T-cell (primary cell): ENCODE measurements at places on chromosomes 16 and 17.

- H3K36me3 ChIP-seq: no peaks in the 10 kb centered on the region
- H3K27me3 ChIP-seq: no peaks in the 10 kb centered on the region
- H3K4me3 ChIP-seq: no peak overlapping the region
- H3K27ac ChIP-seq: no peak overlapping the region
Measured at GRCh38 chr17:62713086-62713881, 85.8 kb downstream of the MRC2 start.

DNA sequence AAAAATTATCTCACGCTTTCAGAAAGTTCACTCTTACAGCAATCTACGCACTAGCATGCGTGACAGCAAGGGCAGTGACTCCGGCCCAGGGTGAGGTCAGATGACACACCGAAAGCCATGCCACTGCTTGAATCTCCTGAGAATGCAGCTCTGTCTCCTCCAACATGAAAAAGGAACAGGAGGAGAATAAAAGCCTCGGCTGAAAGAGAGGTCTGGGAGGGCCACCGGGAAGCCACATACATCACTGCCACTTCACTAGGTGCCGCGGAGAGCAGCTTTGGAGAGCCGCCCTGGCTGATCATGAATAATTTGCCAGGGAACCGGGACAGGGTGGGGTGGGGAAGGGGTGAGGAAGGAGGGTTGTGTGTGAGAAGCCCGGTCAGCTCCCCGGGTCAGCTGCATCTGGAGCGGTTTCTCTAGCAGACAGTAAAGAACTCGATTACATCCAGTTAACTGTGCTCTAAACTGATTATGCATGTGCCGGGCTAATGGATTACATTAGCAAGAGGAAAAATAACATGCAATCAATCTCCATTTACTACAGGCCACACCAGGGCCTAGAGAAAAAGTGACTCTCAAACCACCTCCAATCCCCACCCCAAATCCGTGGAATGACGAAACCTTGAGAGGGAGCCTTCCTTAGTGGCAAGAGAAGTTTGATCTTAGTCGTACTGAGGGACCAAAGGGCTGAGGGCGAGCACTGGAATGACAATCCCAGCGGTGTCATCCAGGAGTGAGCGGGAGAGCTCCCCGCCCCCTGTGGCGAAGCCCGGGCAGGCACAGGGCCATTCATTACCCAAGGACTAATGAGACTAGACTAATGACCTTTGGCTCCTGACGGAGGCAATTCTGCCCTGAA is 100.3 kb downstream of the ZFHX3 start:
- H3K4me1 ChIP-seq: no peaks in the 10 kb centered on the region
- no peaks in the 10 kb centered on the region for H3K27me3 ChIP-seq
- no peak overlapping the region for H3K4me3 ChIP-seq
- DNase-seq: no peak
- H3K27ac ChIP-seq: no peak overlapping the region

GRCh38 chr17:82690786-82691489 is 7.6 kb downstream of the RAB40B start:
- H3K36me3 ChIP-seq: no peaks in the 10 kb centered on the region
- H3K4me1 ChIP-seq: no peaks in the 10 kb centered on the region
- H3K4me3 ChIP-seq: no peak overlapping the region
- no peak overlapping the region for H3K27ac ChIP-seq

DNA sequence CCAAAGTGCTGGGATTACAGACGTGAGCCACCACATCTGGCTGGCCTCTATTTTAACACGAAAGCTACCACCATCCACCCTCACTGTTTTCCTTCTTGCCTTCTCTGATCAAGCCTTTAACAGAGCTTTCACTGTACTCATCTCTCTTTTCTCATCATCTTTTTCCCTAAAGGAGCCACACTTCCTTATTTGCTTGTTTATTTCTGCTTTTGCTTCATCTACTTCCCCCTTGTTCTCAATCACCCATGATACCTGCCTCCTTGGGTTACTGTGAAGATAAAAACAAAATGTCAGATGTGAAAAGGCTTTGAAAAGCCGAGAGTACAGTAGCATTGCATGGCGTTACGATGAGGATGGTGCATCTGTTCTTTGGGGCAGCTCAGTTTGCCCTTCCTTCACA is 79.9 kb downstream of the ZNF18 start:
- H3K36me3 ChIP-seq: no peaks in the 10 kb centered on the region
- no peak overlapping the region for H3K4me3 ChIP-seq
- no peaks in the 10 kb centered on the region for H3K27me3 ChIP-seq
- H3K4me1 ChIP-seq: no peaks in the 10 kb centered on the region
- H3K27ac ChIP-seq: no peak overlapping the region

DNA sequence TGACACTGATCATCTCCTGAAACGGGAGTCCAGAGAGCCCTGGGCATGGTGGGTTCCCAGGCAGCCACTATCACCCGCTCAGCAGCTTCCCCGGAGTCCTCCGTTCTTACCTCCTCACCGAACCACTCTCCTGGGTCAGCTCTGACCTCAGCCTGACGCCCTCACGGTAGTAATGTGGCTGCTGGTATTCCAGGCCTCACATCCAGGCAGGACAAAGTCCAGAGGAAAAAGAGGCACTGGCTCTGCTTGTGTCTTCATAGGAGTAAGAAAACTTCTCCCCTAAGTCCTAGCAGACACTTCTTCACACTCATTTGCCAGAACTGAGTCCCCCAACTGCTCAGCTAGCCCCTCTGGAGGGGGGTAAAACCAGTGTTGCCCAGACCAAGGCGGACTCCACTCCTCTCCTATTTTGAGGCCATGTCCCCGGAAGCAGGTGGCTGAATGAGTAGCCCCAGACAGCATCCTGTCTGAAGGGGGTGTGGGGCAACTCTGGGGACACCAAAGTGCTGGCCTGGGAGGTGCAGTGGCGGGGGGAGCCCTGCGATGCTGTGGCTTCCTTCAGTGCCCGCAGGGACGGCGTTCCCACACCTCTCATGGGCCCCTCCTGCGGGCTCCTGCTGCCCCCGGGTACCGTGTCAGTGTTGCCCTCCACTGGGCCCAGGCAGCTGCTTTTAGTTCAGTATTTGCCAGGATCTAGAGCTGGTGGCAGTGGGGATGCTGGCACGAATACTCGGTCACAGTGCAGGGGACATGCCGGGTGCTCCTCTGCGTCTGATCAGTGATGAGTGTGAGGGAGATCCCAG is 5.4 kb downstream of the FSCN2 start:
- H3K4me1 ChIP-seq: no peaks in the 10 kb centered on the region
- H3K4me3 ChIP-seq: no peak overlapping the region
- H3K27ac ChIP-seq: no peak overlapping the region
- DNase-seq: no peak

DNA sequence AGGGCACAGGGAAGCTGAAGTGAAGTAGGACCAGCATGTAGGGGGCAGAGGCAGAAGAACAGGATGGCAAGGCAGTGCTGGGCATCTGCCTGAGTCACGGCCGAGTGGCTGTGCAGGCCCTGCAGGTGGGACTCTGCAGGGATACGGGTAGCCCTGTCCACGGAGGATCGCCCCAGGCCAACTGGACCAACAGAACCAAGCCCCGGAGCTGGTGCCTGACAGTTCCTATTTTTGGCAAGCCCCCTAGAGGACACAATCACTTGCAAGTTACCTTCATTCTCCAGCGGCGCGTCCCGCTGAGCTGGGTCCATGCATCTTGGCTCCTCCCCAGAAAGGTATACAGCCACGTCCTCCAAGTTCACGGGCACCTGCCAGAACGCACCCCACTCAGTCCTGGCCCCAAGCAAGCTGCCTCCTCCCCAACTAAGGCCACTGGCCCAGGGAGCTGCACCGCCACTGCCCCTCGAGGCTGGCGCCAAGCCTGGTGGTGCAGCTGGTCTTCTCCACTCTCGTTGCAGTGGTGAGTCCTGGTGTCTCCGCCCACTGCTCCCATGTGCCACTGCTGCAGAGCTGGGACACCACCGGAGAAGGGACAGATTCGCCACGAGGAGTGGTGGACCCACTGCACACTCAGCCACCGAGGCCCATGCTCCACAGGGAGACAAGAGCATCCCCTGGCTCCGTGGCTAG is 6.6 kb downstream of the ZNF500 start:
- H3K4me3 ChIP-seq: no peak overlapping the region
- H3K36me3 ChIP-seq: peaks cover 10% of the 10 kb centered on the region
- peaks cover 7% of the 10 kb centered on the region for H3K4me1 ChIP-seq

DNA sequence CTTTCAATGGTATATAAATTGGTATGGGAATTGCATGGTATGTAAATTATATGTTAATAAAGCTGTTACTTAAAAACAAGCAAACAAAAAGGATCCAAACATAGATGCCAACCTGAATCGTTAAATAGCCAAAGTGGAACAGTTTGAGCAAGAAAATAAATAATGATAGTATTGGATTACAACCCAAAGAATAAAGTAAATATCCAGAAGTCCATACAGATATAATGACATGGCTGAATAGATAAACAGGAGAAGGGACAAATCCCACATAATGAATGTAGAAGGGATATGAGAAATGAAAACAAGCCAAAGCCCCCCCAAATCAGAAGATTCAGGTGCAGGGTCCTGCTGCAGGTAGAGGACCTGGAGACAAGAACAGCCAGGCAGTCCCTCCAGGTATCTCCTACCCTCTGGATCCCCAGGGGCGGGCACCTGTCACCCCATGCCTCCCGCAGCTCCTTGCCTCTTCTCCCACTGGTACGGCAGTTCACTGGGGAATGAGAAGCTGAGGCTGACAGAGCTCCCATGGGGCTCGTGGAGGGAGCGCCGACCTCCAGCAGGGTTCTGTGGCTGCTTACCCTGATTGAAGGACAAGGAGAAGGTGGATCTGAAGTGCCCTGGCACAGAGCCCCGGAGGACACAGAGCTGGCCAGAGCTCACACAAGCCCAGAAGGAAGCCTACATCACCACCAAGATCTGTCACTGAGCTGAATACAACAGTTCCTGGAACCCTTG is 9.9 kb upstream of the LCAT start:
- H3K27me3 ChIP-seq: no peaks in the 10 kb centered on the region
- no peak for DNase-seq
- H3K27ac ChIP-seq: no peak overlapping the region
- H3K36me3 ChIP-seq: peaks cover 18% of the 10 kb centered on the region
- H3K4me3 ChIP-seq: no peak overlapping the region

- H3K4me3 ChIP-seq: no peak overlapping the region
- DNase-seq: no peak
- H3K4me1 ChIP-seq: no peaks in the 10 kb centered on the region
- no peaks in the 10 kb centered on the region for H3K27me3 ChIP-seq
- peak overlapping the region; percentile 41 for H3K27ac ChIP-seq
- H3K36me3 ChIP-seq: peaks cover 40% of the 10 kb centered on the region
Measured at GRCh38 chr17:77097631-77098180, 43.1 kb upstream of the SEC14L1 start.

DNA sequence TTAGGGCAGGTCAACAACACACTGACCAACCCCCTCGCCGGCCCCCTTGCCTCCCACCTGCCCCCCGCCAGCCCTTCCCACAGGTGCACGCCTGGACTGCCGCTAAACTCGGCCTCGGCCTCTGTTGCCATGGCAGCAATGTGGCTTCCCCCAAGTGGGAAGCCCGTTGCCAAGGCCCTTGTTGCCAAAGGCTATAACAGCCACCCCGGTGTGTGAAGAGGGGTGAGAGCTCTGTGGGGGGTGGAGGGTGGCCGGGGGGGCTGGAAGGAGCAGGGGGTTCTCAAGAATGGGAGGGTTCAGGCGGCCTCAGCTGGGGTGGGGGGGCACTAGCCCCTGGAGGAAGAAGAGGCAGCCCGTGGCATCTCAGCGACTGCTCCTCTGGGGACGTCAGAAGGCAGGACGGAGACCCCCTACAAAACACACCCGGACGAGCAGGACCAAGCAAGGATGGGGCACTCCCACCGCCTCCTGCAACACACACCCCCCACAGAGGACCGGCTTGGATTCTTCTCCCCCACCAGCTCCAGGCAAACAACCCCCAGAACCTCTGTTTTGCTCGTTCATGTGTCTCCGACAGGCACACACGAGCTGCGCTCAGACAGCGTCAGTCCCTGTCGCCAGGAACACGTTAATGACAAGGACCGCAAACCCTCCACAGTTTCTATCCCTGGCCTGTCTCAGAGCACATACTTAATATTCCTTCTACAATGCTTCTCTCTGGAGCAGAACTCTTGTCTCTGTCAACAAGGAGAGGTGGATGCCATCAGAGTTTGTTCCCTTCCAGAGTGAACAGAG is 55.7 kb downstream of the ABR start:
- H3K36me3 ChIP-seq: no peaks in the 10 kb centered on the region
- H3K4me3 ChIP-seq: no peak overlapping the region
- no peak for DNase-seq

DNA sequence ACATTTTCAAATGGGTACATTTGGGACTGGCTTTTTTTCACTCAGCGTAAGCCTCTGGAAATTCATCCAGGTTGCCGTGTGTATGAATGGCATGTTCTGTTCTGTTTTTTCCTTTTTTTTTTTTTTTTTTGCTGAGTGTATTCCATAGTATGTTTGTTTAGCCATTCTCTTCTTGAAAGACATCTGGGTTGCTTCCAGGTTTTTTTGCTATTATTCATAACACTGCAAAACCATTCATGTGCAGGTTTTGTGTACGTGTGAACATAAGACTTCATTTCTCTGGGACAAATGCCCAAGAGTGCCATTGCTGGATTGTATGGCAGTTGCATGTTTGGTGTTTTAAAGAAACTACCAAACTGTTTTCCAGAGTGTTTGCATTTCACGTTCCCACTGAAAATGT is 335.9 kb upstream of the TNRC6C start:
- no peak overlapping the region for H3K27ac ChIP-seq
- H3K4me3 ChIP-seq: no peak overlapping the region
- no peaks in the 10 kb centered on the region for H3K36me3 ChIP-seq
- H3K27me3 ChIP-seq: no peaks in the 10 kb centered on the region
- H3K4me1 ChIP-seq: peaks cover 4% of the 10 kb centered on the region
- no peak for DNase-seq

GRCh38 chr16:912684-913613 is 57.8 kb downstream of the LMF1 start:
- H3K4me3 ChIP-seq: no peak overlapping the region
- H3K27ac ChIP-seq: no peak overlapping the region

- no peak overlapping the region for H3K27ac ChIP-seq
- DNase-seq: no peak
- H3K4me3 ChIP-seq: no peak overlapping the region
- H3K27me3 ChIP-seq: peaks cover 35% of the 10 kb centered on the region
- H3K36me3 ChIP-seq: no peaks in the 10 kb centered on the region
Measured at GRCh38 chr16:46882940-46883307, 1.2 kb upstream of the GPT2 start.

- no peaks in the 10 kb centered on the region for H3K27me3 ChIP-seq
- H3K4me3 ChIP-seq: no peak overlapping the region
- H3K27ac ChIP-seq: no peak overlapping the region
- no peak for DNase-seq
Measured at GRCh38 chr16:21075252-21075651, 75.4 kb downstream of the DNAH3 start.
